Stimulated activated CD4-positive, alpha-beta T cell treated with anti-CD3 and anti-CD28 coated beads, Interleukin-1b, Interleukin-23, amount 100 ng/mL, for 1 hour (primary cell): ENCODE measurements at places on chromosomes 11 and 22.

GRCh38 chr11:77444261-77444660, 29.6 kb downstream of the PAK1 start:
- no peak for DNase-seq

DNA sequence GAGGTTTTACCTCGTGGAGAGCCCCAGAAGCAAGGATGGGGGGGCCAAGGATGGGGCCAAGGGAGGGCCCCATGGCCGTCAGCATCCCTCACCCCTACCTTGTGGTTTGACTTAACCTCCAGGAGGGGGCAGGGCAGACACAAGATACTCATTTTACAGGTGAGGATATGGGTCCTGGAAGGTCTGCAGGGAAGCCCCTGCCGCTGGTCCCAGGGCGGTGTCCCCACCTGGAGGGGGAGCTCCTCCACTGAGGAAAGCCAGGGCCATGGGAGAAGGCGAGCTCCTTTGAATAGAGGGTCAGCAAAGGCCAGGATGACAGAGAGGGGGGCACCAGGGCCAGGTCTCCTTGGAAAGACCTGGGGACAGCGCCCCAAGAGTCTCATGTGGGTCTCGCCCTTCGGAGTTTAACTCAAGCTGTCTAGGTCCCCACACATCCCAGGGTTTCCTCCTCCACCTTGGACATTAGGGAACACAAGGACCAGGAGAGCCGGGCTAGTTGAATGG, 5.9 kb upstream of the ADORA2A start:
- DNase-seq, result no peak

GRCh38 chr11:130454491-130455252, 6.2 kb downstream of the ADAMTS15 start:
- DNase-seq, result no peak

DNA sequence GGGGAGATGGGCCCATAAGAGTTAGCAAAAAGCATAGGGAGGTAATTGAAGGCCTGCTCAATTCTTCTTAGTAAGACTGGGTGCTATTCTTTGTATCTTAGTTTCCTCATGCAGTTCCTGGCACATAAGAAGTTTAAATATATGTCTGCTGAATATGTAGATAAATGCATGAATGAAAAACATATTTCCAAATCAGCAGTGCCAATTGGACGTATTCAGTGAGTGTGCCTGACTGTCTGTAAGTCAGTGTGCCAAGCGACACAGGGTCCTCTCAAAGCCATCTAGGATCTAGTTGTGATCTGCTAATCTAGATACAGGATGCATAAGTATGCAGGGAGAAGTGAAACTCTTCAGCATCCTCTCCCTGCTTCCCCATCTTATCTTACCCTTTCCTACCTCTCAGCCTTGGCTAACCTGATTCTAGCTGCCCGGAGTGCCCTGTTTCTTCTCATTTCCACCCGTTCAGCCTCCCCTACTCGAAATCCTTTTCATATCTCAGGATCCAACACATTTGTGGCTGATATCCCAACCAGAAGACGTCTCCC, 91.1 kb upstream of the SORL1-AS1 start:
- no peak for DNase-seq

- DNase-seq, result no peak
These were observed 15.9 kb downstream of the PRSS23 start for GRCh38 chr11:86816251-86816726.

DNA sequence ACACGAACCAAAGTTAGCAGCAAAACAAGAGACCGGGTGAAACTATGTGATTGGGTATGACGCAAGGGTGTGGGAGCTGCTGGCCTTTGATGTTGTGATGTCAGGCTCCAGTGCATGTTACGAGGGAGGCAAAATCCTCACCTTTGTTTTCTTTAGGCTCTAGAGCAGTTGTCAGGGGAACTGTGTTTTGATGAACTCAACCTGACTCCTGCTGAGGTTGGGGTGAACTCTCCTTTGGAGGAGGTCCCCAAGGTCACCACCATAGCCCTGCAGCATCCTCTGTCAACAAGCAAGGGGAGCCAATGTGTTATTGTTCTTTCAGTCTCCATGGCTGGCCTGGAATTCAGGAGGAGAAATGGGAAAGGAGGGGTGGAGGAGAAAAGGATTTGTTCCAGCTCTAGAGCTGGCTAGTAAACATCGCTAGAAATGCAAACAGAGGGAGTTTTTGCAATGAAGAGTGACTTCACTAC, 33.8 kb downstream of the RASSF10 start:
- DNase-seq, result no peak

DNA sequence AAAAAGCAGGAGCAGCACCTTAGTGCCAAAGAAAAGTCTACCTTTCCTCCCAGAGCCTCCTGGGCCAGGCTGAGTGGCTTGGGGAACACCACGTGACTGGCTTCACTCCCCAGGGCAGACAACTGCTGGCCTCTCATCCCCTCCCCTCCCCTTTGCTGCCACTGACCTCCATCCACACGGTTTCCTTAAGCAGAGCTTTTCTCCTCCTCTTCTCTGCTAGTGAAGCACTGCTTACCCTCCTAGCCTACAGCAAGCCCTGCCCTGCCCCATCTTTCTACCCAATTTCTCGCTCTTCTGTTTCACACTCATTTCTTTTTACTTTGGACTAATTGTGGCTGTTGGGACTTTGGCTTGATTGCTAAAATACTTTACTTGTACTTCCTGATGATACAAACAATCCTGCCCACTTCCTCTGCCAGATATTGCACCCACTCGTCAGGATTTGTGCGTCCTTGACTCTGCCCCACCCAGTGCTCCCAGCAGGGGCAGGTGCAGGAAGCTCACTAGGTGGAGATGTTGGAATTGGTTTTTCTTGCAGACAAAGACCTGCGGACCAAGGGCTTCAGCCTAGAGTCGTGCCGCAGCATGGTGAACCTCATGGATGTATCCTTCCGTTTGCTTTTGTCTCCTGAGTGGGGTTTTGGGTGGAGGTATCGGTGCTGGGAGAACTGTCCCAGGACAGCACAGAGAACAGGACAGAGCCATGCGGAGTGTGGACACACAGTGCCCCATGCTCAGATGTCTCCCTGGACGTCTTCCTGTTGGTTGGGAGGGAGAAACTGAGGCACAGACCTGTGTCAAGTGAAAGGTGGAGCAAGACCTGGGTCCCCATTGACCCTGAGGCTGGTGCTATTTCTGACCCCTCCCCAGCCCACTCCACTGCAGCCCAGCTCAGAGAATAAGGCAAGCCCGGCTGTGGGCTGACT, 27.3 kb downstream of the CAPN1 start:
- DNase-seq, result no peak

DNA sequence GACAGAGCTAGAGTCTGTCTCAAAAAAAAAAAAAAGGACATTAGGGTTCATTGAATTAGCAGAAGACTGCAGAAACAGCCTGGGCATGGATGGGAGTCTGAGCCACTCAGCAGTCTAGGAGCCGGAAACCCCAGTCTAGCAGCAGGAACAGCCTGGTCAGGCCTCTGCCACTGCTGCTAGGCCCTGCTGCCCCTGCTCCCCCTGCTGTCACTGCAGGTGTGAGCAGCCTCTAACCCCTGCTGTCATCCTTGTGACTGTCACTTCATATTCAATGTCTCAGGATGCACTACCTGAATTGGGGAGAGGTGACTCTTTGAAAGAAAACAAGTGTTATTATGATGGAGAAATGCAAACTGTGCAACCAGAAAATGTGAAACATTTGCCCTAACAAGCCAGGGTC, 7.0 kb upstream of the DDX17 start:
- no peak for DNase-seq

- DNase-seq, result no peak
These were observed at the start of gene PRG2 for GRCh38 chr11:57390535-57390934. TSS of gene PRG2 (minus strand) at chr11:57390650. CDS start at chr11:57389944, 706 bp downstream.

DNA sequence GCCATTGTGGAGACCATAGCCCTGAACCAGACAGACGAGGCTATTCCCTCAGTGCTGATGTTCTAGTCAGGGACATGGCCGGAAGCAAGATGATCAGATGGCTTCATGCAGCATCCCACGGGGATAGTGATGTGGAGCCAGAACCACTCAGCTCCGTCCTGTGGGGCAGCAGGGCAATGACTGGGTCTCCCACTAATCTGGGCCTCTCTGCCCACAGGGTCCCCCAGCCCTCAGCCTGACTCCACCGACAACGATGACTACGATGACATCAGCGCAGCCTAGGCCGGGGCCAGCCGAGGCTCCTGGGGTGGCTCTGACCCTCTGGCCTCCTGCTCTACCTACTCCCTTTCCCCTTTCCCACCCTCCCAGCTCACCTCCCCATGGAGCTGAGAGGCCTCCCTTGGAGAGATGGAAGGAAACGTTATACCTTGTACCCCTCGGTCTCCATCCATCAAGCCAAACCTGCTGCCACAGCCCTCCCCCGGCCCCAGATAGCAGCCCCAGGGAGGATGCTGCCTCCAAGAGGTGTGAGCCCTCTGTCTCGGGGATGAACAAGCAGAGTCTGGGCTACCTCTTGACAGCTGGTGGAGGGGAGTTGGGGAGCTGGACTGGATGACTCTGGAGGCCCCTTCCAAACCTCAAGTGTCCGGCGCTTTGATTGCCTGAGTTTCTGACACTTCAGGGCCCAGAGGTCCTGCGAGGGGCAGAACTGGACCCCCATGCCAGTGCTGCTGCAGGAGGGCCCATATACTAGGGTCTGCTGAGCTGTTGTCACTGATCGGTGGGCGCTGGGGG, 47.8 kb downstream of the CD6 start:
- no peak for DNase-seq

DNA sequence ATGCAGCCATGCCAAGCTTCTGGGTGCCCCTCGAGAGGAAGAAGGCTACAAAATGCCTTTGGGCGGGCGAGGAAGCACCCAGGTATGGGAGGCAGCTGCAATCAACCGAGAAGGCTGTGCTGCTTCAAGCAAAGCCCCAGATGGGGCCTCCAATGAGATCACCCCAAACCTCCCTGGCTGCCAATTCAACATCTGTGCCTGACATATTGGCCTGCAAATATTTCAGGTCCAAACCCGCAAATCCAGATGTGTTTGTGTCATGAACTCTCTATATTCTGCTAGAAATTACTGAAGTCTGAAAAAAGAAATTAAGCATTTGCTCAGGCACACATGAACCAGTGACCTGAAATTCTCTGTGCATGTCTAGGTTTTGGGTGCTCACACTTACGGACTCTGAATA, 78.8 kb upstream of the RCN1 start:
- DNase-seq, result no peak
